Hindlimb muscle (tissue), 1 donor: ENCODE measurements at places on chromosomes 16 and 17.

GRCh38 chr17:74892974-74893911 lies at the start of gene FADS6:
TSS of gene FADS6 (minus strand) at chr17:74893633. CDS start at chr17:74893595, 38 bp downstream.
- DNase-seq = no peak

DNA sequence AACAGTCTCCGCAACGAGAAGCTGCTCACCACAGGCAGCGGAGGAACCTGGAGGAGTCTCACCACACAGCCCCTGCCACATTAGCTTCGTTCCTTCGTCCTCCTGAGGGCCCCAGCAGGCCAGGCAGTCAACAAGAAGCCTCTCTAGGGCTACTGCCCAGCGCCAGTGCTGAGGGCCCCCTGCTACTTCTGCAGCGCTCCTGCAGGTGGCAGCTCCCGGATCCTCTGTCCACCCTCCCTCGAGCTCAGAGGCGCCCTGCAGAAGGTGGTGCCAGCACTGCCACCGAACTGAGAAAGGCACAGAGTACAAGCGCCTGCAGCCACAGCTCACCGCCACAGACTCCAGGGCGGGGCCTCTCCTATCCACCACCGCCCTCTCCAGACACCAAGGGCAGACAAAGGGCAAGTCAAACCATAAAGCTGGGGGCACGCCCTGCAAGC lies 27.3 kb downstream of the KDM8 start:
- DNase-seq = no peak

DNA sequence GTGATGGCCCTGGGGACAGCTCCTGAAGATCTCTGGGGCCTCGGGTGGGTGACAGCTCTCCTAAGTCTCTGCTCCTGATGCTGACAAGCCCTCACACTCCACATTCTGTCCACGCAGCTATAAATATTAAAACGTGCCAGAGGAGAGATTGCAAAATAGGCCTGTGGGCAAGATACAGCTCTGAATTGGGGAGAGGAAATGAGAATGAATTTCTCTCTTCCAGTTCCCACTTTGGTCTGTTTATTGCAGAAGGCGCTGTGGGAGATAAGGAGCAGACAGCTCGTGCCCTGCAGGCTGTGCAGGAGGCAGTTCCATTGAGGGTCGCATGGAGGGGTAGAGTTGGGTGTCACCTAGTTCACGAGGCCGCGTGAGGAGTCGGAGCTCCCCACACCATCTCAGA lies 87.5 kb upstream of the SDK2 start:
- no peak for DNase-seq

DNA sequence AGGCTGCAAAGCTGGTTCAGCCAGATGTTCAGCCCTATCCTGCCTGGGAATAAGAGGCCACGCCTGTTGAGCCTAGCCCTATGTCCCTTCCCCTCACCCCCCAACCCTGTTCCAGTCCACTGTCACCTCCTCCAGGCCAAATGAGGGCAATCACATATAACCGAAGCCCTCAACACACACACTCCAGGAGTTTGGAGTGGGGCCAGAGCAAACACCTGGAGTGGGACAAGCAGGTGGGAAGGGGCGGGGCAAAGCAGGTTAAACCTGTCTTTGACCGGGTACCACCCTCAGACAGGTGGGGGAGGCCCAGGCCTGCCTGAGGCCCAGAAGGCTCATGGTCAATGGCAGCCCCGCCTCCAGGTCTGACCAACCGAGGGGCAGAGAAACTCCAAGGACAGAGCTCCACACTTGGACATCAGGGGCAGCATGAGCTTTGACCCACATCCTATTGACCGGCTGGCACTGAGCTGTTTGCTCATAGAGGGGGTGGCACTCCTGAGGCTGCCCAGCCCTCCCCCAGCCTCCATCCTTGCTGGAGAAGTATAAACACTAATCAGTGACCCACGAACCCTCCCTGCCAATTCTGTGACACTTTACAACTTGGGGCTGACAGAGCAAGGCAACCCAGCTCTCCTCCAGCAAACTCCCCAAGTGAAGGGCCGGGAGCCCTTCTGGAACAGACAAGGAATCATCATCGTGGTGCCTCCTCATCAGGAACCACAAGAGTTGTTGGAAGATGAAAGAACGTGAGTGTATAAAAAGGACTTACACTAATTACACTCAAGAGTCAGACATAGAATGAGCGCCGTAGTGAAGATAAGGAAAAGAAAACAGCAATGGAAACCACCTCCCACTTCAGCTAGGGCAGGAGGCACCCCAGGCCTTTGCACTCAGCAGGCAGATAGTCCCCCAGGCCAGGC lies 1.5 kb downstream of the ESRP2 start:
- DNase-seq = no peak

- no peak for DNase-seq
Observed at GRCh38 chr17:48237456-48237855, 129.9 kb downstream of the SNX11 start.

- no peak for DNase-seq
Observed at GRCh38 chr17:78374631-78375274, 3.7 kb upstream of the PGS1 start.

- DNase-seq = no peak
Observed at GRCh38 chr16:67860589-67861398, 12.1 kb upstream of the EDC4 start.

DNA sequence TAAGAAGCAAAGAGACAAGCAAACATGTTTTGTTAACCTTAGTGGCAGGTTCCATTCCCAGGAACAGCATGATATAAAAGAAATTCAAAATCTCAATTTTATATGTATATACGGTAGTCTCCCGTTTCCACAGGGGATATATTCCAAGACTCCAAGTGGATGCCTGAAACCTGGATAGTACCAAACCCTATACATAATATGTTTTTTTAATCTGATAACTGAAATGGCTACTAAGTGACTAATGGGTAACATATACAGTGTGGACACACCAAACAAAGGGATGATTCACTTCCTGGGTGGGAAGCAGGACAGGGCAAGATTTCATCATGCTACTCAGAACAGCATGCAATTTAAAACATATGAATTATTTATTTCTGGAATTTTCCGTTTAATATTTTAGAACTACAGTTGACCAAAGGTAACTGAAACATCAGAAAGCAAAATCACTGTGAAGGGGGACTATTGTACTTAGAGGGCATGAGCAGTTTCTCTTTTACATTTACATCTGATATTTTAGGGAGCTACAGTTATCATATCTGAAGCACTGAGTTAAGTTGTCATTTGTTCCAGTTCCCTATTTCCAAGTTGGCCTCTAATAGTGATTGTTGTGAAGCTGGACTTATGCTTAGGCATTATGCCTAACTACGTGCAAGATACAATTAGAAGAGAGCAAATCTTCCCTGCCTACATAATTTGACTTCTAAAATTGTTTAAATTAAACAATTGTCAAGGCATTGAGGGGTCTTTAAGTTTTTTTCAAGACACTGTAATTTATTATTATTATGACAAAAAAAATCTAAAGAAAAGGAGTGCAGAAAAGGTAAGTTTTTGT lies 34.1 kb upstream of the ABCA6 start:
- no peak for DNase-seq

GRCh38 chr17:34306466-34306865 lies 12.8 kb upstream of the CCL8 start:
- no peak for DNase-seq

DNA sequence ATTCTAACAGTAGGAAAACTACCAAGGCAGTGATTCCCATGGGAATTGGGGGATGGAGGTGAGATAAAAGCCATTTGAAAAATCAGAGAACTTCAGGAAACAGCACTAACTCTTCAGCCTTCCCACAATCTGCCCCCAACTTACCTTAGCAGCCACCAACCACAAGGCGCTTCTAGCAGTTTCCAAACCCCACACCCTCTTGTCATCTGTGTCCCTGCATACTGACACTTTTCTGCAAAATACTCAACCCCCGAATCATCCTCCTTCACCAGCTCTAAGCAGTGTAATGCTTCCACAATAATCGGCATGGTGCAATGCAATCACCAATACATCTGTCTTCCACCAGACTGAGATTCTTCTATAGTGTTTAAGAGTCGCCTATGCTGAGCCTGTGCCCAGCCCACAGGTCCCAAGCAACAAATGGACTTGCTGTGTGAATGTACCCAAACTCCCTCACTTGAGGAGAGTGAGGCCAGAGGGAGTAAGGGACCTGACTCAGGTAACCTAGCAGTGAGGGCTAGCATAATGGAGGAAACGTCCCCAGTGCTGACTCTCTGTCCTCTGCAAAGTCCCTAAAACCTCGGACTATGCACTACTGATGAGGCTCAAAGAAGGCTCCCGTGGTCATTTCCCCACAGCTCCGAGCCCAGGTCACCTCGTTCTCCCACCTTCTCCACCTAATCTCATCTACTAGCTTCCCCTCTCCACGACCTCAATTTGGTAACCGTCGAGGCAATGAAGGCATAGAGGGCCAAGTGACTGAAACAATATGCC lies 943 bp downstream of the DYNC1LI2 start:
- no peak for DNase-seq

- no peak for DNase-seq
Observed at GRCh38 chr17:51857052-51857597, 301.4 kb downstream of the CA10 start.
